ENCODE measurements at places on chromosomes 5 and 9. TPM values are rescaled to one million over a fixed set of nuclear protein-coding genes. Genes with fewer than 3 reads are reported as not detected.

- DNase-seq: no peak
Measured at GRCh38 chr5:116521173-116521872, 53.3 kb downstream of the SEMA6A start.

- no peak for DNase-seq
Measured at GRCh38 chr9:94950579-94951323, 224.3 kb downstream of the AOPEP start.

GRCh38 chr9:28976684-28977083 lies 1403.4 kb upstream of the C9orf72 start:
- no peak for DNase-seq

DNA sequence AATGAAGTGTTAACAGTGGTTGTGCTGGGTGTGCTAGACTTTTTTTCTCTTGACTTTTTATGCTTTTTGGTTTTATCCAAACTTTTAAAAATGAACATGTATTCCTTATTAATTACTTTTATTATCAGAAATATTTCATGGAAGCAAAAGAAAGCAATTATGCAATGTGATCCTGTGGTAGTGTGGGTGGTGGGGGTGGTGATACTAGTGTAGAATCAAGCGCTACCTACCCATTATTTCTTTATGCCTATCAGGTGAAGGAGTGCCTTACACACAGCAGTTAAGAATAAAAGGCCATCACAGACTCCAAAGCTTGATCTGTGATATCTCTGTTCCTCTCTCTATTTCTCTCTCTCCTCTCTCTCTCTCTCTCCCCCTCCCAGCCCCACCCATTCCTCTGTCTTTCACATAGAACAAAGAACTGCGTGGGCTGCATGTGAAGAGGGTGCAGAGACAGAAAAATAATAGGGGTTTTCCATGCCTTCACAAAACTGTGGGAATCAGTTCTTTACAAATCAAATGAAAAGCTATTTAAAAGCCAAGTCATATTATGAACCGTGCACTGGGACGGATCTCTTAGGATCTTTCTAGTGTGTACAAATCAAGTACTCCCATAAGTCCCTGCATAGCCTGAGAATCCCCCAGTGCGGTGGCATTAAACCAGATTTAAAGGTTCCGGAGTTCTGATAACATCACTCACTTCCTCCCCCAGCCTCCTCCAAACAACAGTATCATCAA lies 351.2 kb downstream of the RAB3C start:
- DNase-seq: no peak

BASP1 gene
- 411 TPM for total RNA-seq
